Stimulated activated CD8-positive, alpha-beta memory T cell treated with anti-CD3 and anti-CD28 coated beads, Interleukin-2, amount 100 ng/mL, for 1 hour (primary cell): ENCODE measurements at places on chromosomes 11 and 22.

- no peak for DNase-seq
These were observed 36.8 kb upstream of the SMTN start for GRCh38 chr22:31044262-31044861.

- DNase-seq: no peak
These were observed 35.7 kb downstream of the GAB4 start for GRCh38 chr22:16972311-16972710.

DNA sequence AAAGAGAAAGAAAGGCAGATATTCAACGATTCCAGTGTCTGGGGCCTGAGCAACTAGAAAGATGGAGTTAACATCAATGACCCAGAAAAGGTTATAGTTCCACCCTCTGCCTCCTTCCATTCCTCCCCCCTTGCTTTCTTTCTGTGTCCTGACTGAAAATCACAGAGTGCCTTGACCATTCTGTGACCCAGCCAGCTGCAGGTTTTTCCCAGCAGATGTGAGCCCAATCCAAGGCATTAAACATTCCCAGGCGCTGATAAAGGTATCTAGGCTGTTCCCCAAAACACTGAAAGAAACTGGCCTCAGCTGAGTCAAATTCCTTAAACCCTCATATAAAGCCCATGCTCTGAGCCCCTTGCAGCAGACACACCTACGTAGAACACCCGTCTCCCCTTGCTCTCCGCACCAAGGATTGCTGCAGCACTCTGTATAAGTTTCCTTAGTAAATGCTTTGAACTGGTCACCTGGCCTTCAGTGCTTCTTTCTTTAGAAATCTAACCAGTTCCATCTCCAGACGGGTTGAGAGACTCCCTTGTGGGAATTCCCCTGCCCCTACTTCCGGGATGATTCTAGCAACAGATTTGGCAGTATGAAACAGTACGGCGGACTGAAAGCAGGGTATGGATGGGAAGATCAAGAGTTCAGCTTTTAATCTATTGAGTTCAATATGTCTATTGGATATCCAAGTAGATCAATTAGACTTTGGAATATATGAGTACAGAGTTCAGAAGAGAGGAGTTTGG, 48.8 kb upstream of the ZC3H12C start:
- no peak for DNase-seq

- no peak for DNase-seq
These were observed 581 bp upstream of the FBXO3 start for GRCh38 chr11:33774736-33775466.

GRCh38 chr11:122802876-122803275, 35.4 kb upstream of the CRTAM start:
- no peak for DNase-seq

DNA sequence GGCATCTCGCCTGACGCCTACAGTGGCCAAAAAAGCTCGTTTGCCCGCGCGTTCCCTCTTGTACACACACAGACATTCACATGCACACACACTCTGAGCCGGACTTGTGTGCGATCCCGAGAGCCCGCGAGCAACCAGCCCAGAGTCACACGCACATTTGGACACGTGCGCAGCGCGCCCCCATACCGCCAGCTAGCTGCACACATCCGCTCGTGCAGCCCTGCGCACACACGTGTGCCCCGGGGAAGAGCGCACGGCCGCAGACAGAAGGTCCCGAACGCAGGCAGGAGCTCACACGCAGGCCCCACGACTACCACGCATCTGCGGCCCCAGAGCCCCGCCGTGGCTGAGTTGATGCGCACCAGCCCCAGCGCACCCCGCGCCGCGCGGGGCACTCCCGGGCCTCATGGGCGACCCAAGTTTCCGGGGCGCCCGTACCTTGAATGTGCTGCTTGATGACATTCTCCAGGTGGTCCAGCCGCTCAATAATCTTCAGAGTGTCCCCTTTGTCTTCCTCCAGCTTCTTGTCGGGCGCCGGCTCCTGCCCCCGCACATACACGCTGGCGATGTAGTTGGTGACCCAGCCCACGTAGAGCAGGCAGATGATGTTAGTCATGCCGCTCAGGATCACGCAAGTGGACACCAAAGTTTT, 758 bp downstream of the GALNT18 start:
- DNase-seq: no peak

DNA sequence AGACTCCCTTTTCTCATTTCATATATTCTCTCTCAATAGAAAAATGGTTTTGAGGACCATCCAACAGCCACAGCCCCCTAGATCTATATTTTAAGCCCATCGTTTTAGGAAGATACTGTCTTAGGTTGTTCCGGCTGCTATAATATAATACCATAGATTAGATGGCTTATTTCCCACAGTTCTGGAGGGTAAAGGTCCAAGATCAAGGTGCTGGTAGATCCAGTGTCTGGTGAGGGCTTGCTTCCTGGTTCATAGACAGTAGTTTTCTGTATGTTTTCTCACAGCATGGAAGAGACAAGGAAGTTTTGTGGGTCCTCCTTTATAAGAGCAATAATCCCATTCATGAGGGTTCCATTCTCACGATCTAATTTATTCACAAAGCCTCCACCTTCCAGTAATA, 215.1 kb downstream of the AASDHPPT start:
- no peak for DNase-seq

DNA sequence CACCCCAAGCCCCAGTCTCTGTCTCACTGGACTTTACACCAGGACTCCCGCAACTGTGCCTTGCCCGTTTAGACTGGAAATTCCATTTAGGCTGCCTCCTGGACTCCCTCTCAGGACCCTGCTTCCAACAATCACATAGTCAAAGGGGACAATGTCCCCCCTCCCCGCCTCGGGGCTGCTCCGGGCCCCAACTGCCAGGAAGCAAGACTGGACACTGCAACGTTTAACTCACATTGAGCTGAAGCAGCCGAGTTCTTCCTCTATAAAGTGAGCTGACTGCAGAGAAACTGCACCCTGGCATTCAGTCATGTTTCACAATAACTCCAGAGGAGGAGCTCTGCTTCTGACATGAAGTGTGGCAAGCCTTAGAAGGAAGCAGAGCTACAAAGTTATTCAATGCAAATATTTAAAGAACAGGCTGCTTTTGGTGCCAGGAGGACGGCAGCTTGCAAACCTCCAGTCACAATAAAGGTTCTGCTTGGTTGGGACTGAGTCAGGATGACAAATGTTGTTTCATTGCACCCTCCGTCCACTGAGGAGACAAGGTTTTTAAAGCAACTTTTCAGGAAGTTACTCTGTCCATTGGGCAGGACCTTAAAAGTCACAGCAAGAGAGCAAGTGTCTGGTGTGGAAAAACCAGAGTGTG, 19.9 kb downstream of the PACSIN2 start:
- no peak for DNase-seq

- DNase-seq: no peak
These were observed 5.5 kb downstream of the KMT2A start for GRCh38 chr11:118441770-118442275.

GRCh38 chr11:64444838-64445441, 86.0 kb downstream of the RPS6KA4 start:
- no peak for DNase-seq

DNA sequence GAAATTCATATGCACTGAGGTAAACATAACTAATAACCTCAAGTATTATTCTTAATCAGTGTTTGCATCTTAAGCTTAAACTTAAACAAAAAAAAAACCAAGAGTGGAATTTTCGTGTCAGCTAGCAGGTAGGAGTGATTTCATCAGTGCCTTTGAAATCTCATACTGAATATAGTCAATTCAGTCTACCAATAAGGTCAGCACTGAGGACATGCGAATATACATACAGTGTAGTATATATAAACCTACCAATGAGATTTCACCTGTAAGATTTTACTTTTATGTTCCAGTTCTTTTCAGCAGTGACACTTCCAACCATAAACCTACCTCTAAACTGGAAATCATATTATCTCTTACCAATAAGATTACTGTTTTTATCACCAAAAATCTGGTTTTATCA, 27.0 kb downstream of the SAAL1 start:
- no peak for DNase-seq

- DNase-seq: no peak
These were observed 400.8 kb downstream of the SOX6 start for GRCh38 chr11:15955595-15955994.

DNA sequence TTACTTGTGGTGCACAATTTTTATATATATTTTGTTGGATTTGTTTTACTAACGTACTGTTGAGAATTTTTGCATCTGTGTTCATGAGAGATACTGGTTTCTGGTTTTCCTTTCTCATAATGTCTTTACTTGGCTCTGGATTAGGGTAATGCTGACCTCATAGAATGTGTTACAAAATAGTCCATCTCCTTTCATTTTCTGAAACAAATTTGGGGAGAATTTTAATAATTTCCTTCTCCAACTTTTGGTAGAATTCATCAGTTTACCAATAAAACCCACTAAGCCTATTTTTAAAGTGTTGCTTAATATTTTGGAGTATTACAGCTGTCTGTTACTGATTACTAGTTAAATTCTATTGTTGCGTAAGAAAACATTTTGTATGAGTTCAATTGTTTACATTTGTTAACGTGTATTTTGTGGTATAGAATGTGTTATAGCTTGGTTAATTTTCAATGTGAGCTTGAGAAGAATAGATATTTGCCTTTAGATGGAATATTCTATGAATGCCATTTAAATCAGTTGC, 11.5 kb downstream of the TRIM22 start:
- no peak for DNase-seq

DNA sequence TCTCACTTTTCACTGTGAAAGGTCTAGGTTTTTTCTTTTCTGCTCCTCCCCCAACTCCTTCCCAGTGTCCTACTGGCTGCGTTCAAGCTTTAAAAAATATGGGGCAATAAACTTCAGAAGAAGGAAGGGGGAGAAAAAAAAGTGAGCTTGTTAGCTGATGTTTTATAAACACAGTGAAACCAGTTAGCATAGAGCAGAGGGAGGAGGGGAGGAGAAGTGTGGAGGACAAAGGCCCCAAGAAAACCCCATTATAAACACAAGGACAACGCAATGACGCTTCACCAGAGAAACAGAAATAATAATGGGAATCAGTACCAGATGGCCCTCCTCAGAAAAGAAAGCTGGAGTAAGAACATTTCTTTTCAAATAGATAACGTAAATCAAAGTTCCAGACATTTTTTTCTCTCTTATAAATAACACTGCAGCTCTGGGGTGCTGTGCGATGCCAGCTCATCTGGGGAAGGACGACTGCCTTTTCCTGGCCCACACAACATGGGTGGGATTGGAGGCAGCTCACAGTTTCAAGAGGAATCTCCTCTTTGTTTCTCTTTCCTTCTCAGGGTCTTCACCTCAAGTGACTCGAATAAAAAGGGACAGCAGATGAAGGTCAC, 235.4 kb upstream of the NARS2 start:
- DNase-seq: no peak

- DNase-seq: no peak
These were observed 789 bp upstream of the CBX7 start for GRCh38 chr22:39153220-39153717.

DNA sequence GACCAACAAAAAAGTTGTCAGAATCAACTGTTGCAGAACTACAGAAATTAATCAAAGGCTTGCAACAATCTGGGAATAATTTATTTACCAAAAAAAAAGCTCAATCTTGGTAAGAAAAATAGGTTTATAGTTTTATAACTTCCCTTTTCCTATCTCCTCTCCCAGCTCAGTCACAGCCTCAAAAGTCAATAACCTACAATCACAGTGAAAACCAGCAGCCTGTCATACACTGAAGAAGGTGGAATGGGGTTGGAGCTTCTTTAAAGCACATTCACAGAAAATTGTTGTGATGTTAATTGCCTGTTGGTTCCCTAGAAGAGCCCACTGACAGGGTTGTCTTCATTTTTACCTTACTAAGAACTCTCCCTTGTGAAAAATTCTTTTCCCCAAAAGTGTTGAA, 50.7 kb upstream of the CEP126 start:
- no peak for DNase-seq

DNA sequence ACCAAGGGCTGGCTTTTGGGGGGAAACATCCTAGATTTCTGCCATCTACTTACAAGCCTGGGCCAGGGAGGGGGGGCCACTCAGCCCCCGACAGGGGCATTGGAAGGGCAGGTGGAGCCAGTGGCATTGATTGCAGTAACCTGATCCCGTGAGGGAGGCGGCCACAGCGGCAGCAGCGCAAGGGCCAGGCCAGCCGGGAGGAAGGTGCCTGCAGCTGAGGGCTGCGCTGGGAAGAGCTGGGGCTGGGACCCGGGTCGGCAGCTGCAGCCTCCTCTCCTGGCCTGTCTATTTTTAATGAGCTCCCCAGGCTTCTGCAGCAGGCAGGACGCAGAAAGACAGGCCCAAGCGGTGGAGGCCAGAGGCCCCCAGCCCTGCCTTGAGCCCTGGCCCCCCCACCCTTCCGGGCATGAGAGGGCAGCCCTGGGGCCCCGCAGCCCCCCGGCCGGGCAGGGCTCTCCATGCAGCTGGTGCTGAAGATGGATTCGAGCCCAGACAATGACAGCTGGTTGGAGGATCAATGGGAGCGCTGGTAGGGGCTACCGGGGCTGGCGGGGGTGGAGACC, 10.6 kb downstream of the FREY1 start:
- DNase-seq: no peak

GRCh38 chr11:33953289-33953688, 61.4 kb upstream of the LMO2 start:
- DNase-seq: no peak

DNA sequence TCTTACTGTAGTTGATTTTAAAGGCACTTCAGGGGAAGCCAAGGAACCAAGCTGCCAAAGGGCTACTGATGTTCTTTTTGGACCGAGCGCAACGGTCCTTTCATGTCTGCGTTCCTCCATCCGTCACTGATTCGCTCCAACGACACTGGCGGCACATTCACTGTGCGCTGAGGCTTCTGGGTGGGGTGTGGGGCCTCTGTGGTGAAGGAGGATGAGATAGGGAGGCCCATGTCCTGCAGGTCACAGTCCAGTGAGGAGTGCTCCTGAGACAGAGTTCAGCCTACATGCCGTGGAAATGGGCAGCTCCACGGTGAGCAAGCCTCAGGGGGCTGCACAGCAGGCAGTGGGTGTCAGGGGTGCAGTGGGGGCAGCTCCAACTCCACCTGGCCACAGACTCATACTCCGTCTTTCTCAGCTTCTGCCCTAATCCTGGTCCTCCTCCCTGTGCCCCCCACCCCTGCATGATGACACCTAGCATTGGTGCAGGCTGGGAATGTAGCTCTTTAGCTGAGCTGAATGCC, 87.8 kb upstream of the SHANK2 start:
- no peak for DNase-seq

DNA sequence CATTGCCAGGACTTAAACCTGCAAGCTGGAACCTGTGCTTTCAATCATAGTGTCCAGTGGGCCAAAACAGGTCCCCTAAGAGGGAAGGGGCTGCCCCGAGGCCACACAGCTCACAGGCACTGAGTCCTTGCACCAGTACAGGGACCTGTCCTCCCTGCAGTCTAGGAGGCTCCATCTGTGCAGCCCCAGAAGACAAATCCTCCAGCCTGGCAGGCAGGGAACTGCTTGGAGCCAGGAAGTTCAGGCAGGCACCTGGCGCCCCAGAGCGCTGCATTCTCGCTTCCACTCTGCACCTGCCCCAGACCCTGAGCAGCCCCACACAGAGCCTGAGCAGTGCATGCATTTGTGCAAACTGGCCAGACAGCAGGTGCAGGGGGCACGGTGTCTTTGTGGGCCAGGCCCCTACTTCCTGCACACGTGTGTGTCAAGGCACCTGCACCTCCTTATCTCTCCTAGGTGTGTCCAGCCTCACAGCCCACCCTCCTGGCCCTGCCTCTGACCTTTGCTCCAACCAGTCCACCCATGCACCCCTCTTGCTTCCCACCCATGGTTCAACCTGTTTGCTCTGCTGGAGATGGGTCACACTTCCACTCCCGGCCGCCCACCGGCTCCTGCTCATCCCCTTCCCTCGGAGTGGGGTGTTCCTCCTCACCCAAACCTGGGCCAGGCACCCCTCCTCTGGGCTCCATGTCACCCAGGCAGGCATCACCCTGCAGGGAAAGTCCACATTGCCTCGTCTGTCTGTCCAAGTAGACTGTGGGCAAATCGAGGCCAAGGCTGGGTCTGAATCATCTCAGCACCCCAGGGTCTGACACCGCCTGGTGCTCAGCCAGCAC, 19.0 kb downstream of the LINC01488 start:
- DNase-seq: no peak
